ENCODE measurements at places on chromosomes 3 and 15.

- DNase-seq = no peak
Observed at GRCh38 chr15:97968380-97968779, 7.9 kb downstream of the ARRDC4 start.

DNA sequence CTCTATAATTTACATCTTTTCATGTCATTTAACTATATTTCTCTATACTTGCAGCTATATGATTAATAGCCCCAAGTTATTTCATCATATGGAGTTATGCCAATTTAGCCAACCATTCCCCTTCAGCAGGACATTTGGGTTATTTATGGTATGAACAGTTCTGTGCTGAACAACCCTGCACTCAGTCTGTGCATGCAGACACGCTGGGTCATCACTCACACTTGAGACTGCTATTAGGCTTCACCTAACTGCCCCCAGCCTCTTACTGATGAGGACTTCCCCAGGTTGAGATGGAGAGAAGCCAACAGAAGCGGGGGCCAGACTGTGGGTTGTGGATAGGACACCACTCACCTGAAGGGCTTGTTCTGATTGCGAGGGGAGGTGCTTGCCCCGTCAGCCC lies 7.3 kb downstream of the TADA3 start:
- DNase-seq = no peak

DNA sequence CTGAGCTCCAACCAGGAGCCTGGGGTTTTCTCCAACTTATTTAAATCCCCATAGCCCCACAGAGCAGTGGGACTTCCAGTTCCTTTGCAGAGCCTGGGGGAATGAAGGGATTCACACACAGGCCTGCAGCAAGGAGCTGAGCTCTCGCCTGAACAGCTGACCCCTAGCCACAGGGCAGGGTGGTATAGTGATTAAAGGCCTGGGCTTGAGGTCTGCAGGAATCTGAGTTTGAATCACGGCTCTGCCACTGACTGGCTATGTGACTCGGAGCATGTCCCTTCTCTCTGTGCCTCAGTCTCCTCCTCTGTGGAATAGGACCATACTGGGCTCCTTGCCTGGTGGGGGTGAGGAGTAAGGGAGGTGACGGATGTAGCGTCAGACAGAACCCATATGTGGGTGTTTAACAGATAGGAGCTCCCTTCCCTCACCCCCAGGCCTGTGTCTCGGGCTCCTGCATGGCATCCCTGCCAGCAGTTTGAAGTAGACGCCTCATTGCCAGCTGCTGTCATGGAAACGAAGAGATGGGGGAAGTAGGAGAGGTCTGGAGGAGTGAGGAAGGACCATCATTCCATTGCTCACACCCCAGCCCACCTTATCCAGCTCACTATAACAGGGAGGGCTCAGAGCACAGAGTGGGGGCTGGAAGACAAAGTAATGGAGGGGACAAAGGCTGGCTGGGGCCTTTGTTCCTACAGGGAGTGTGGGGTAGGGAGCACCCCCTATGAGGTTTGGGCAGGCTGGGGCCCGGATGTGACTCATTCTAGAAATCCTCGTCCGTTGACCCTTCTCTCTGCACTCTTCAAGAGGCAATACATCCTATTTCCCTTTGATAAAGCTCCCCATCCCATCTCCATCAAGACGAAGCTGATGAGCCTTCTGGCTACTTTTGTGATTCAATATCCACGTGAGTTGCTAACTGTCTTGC lies 14.8 kb downstream of the HRH1 start:
- no peak for DNase-seq

DNA sequence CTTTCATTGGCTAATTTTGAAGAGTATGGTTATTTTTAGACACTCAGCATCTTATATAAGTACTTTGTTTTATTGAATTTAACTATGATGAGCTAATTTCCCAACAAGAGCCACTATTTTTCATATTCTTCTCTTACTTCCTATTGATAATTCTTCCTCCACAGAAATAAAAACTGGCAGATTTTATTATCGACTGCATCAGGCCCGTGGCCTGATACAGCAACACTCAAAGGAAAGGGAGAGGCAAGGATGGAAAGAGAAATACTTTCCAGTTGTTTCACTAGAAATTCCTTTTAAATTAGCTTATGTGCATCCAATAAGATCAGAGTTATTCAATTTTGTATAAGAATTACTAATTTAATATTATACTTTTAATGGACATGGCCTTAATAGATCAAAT lies 886.3 kb downstream of the ROBO1 start:
- DNase-seq = no peak

DNA sequence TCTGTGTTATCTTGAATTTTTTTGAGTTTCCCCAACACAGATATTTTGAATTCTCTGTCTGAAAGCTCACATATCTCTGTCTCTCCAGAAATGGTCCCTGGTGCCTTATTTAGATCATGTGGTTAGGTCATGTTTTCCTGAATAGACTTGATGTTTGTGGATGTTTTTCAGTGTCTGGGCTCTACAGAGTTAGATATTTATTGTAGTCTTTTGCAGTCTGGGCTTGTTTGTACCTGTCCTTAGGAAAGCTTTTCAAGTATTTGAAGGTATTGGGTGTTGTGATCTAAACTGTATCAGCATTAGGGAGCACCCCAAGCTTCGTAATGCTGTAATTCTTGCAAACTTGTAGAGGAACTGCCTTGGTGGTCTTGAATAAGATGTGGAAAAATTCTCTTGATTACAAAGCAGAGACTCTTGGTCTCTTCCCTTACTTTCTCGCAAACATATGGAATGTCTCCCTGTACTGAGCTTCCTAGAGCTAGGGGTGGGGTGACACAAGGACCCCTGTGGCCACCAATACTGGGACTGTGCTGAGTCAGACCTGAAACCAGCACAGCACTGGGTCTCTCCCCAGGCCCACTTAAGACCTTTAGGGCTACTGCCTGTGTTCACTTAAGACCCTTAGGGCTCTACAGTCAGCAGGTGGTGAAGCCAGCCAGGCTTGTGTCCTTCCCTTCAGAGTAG lies 26.5 kb downstream of the TM4SF18 start:
- no peak for DNase-seq

DNA sequence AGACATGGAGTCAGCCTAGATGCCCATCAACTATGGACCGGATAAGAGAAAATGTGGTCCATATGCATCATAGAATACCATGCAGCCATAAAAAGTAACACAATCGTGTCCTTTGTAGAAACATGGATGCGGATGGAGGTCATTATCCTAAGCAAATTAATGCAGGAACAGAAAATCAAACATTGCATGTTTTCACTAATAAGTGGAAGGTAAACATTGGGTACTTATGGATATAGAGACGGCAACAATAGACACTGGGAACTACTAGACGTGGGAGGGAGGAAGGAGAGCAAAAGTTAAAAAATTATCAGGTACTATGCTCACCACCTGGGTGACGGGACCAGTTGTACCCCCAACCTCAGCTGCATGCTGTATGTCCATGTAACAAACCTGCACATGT lies 2.5 kb downstream of the PLD1 start:
- DNase-seq = no peak

Data from OCI-M1 (cell line).